ENCODE measurements at places on chromosomes 5 and 9.

GRCh38 chr9:2297771-2298170 lies 282.6 kb downstream of the SMARCA2 start:
- DNase-seq = no peak

DNA sequence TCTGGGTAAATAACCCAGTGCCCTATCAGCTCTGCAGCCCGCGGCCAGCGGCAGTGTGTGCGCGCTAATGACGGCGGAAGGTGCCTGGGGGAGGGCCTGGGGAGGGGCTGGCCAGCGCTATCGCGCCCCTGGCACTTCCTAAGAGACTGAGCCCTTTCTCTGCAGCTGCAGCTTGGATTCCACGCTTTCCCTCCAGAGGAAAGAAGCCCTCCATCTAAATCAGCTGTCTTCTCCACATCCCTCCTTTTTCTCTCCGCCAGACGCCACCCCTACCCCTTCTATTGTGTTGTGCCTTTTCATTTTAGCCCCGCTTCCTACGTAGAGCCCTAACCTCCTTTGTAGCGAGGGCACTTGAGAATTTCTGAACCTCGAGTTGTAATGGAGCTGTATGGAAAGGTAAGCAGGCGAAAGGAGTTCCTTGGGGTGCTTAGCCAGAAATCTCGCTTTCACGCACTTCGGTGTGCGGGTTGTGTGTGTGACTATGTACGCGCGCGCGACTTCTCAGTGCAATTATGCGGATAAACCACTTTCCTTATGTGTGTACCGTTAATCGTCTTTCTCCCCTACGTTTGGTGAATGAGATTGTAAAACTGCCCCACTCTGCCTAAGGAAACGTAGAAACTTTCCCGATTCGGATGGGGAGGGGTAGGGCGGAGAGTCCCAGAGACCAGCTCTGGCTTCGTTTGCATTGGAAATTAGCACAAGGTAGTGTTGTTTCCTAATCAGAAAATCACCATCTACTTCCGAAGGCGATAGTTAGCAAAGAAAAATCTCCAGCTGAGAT lies 664 bp upstream of the RAB3C start:
- DNase-seq = no peak

DNA sequence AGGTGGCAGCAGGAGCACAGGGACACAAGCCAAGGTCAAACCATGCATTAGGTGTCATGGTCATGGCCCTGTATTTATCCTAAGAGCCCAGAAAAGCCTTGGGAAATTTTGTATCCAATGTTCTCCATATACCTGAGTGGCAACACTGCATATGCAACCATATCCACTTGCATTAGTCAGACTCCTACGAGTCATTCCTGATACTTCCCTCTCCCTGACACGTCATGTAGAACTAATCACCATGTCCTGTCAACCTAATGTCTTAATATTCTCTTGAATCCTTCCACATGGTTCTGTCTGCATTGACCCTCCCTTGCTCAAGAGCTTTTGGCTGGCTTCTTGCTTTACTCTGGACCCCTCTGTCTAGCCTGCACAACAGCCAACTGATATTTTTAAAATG lies 9.4 kb downstream of the SCGB3A2 start:
- DNase-seq = no peak

DNA sequence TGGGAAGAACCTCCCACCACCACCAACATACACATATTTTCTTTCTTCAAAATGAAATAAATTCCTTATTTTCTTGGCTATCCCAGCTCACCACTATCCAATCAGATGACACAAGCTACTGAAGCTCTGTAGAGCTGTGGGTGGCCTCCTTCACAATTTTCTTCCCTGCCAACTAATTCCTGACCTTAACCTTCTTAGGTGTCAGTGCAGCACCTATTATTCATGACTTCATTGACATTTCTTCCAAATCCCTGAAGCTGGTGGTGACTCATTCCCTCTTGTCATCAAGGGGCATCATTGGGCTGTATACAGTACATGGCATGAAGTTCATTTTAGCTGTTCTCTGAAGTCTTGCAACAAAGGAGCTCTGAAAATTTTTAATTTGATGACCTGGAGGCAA lies 42.0 kb upstream of the ADRA1B start:
- no peak for DNase-seq

- DNase-seq = no peak
Measured at GRCh38 chr5:18202164-18202563, 567.9 kb downstream of the TAF11L14 start.

Data from SW 1271 (cell line).